Activated naive CD8-positive, alpha-beta T cell treated with anti-CD3 and anti-CD28 coated beads, Interleukin-2, amount 10 ng/mL, durations not matched to agents 7 days and 5 days (primary cell): ENCODE measurements at places on chromosomes 6 and 20. TPM values are rescaled to one million over a fixed set of nuclear protein-coding genes. Genes with fewer than 3 reads are reported as not detected.
A peak's percentile ranks its signal among the peaks of the same experiment; 100 is the strongest.

GRCh38 chr20:60352017-60352416 lies 393.8 kb downstream of the CDH26 start:
- H3K27me3 ChIP-seq: no peaks in the 10 kb centered on the region
- no peaks in the 10 kb centered on the region for H3K36me3 ChIP-seq
- no peak overlapping the region for H3K27ac ChIP-seq
- no peak for DNase-seq
- H3K4me3 ChIP-seq: no peak overlapping the region

- no peak overlapping the region for H3K27ac ChIP-seq
- no peaks in the 10 kb centered on the region for H3K27me3 ChIP-seq
- peaks cover 2% of the 10 kb centered on the region for H3K4me1 ChIP-seq
- DNase-seq: no peak
- H3K36me3 ChIP-seq: no peaks in the 10 kb centered on the region
- H3K4me3 ChIP-seq: no peak overlapping the region
These were observed 22.4 kb downstream of the SDCBP2 start for GRCh38 chr20:1306316-1307135.

GRCh38 chr6:32833664-32834063 lies 4.9 kb downstream of the TAP2 start:
- peak overlapping the region; percentile 29 for H3K4me3 ChIP-seq
- H3K27me3 ChIP-seq: no peaks in the 10 kb centered on the region
- H3K36me3 ChIP-seq: peaks cover 66% of the 10 kb centered on the region
- H3K4me1 ChIP-seq: peaks cover 58% of the 10 kb centered on the region
- no peak for DNase-seq
- H3K27ac ChIP-seq: peak overlapping the region; percentile 39

DNA sequence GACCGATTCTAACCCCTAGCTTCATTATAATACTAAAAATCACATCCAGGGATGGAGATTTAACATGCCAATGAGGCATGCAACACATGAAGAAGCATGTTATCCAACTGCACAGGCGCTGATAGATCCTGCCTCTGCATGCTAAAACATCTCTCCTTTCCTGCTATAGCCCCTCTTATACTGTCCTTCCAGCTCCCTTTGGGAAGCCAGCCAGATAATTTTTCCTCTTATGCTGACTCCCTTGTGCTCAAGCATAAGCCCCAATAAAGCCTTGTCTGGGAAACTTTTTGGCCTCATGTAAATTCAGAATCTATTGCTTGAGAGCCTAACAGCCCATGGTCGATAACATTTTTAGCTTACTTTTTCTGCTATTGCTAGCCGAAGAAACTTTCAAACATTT lies 404.3 kb downstream of the EPM2A start:
- no peak for DNase-seq
- H3K36me3 ChIP-seq: no peaks in the 10 kb centered on the region
- no peak overlapping the region for H3K27ac ChIP-seq
- H3K4me1 ChIP-seq: no peaks in the 10 kb centered on the region

DNA sequence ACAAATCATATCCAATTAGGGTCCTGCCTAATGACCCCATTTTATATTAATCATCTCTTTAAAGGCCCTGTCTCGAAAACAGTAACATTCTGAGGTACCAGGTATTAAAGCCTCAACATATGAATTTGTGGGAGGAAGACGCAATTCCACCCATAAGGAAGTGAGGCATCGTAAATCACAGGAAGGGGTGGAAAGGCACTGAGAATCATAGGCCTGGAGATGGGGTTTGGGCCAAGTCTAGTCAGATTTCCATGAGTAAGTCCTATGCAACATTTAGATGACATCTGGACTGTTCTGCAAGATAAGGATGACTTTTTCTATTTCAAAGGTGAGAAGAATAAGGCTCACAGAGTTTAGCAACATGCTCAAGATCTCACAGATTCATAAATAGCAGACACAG lies 534.0 kb downstream of the KHDRBS2 start:
- no peaks in the 10 kb centered on the region for H3K4me1 ChIP-seq
- H3K36me3 ChIP-seq: no peaks in the 10 kb centered on the region
- H3K27me3 ChIP-seq: no peaks in the 10 kb centered on the region
- DNase-seq: no peak
- H3K4me3 ChIP-seq: no peak overlapping the region
- no peak overlapping the region for H3K27ac ChIP-seq

DNA sequence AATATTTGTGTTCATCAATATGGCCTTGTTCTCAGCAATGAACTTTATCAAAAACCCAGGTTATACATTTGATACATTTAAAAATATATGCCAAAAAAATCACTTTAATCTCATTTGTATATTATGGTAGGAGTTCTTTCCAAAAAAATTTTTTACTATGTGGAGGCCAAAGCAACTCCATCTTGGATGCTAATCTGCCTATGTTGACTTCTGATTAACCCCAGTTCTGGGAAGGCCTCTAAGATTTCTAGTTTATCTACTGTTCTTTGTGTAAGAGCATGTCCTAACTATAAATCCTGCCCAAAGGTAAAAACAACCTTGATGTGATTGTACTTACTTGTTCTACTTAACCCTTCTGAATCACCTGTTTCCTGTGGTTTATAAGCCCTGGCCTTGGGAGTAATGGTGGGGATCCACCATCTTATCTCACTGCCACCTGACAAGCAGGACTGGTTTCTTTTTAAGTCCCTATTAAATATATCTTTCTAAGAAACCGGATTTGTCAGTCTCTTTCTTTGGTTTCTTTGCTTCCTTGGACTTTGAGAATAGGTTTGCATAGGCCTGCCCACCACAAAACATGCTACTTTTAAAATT lies 46.7 kb downstream of the RNGTT start:
- H3K27ac ChIP-seq: peak overlapping the region; percentile 21
- H3K36me3 ChIP-seq: peaks cover 28% of the 10 kb centered on the region
- no peak for DNase-seq
- no peaks in the 10 kb centered on the region for H3K27me3 ChIP-seq
- H3K4me3 ChIP-seq: peak overlapping the region; percentile 32

GRCh38 chr6:3683331-3683730 lies 68.2 kb downstream of the PXDC1 start:
- no peak for DNase-seq
- H3K4me1 ChIP-seq: peaks cover 1% of the 10 kb centered on the region
- H3K27me3 ChIP-seq: no peaks in the 10 kb centered on the region
- no peak overlapping the region for H3K4me3 ChIP-seq
- H3K36me3 ChIP-seq: no peaks in the 10 kb centered on the region
- no peak overlapping the region for H3K27ac ChIP-seq

DNA sequence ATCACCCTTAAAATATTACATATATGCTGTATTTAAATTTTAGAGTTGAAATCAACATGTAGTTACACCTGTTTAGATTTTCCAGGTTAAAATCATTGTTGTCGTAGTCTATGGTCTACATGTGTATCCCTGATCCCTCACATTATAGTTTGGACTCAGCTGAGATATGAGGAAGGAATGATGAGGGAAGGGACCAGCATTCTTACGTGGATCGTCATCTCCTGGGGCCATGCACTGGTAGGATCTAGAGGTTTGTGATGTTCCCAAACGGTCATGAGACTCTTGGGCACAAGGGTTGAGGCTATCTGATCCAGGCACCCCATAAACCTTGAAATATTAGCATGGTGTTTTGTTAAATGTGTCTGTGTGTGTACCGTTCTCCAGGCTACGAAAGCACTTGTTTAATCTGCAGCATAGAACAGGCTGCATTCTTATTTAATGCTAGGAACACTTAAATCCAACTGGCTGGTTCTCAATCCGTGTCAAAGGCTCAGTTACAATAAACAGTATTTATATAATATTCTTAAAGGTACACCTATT lies 55.4 kb downstream of the IPCEF1 start:
- no peak overlapping the region for H3K27ac ChIP-seq
- no peak for DNase-seq
- H3K4me3 ChIP-seq: no peak overlapping the region
- H3K4me1 ChIP-seq: peaks cover 16% of the 10 kb centered on the region

GRCh38 chr20:47775841-47776240 lies 9.4 kb downstream of the SULF2 start:
- no peak overlapping the region for H3K27ac ChIP-seq
- H3K4me3 ChIP-seq: no peak overlapping the region
- peaks cover 8% of the 10 kb centered on the region for H3K27me3 ChIP-seq
- H3K36me3 ChIP-seq: no peaks in the 10 kb centered on the region
- no peak for DNase-seq

DNA sequence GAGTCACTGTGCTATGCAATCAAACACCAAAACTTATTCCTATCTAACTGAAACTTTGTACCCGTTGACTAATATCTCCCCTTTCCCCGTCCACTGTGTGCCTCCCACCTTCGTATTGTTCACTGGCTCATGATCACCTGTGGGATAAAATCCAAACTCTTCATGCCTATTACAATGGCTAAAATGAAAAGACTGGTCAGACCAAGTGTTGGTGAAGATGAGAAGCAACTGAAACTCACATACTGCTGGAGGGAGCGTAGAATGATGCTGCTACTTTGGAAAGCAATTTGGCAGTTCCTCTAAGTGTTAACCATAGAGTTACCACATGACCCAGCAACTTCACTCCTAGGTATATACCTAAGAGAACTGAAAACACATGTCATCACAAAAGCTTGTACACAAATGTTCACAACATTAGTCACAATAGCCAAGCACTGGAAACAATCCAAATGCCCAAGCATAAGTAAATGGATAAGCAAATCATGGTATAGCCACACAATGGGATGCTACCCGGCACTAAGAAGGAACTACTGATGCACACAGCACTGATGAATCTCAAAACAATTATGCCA lies 13.1 kb downstream of the RPS10 start:
- H3K27ac ChIP-seq: no peak overlapping the region
- peaks cover 19% of the 10 kb centered on the region for H3K36me3 ChIP-seq
- H3K4me3 ChIP-seq: no peak overlapping the region
- DNase-seq: no peak
- H3K27me3 ChIP-seq: no peaks in the 10 kb centered on the region
- H3K4me1 ChIP-seq: peaks cover 3% of the 10 kb centered on the region

AKAP12 gene
- total RNA-seq: 0.11 TPM

TRIM31 gene
- total RNA-seq: not detected

DNA sequence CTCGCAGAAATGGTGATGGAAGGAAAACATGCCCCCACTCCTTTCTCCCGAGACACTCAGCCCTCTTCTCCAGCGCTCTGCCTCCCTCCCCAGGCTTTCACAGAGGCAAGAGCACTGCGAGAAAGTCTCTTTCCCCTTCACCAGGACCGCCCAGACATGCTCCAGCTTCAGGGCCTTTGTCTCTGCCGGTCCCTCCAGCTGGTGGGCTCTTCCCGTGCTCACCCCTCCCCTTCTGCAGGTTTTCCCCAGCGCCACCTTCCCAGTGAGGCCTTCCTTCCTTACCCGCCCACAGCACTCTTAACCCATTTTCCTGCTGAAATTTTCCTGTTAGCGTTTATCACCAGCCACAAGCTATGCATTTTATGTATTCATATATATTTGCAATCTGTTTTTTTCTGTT lies 86.2 kb downstream of the TFAP2C start:
- H3K36me3 ChIP-seq: no peaks in the 10 kb centered on the region
- DNase-seq: no peak
- H3K4me3 ChIP-seq: no peak overlapping the region

DNA sequence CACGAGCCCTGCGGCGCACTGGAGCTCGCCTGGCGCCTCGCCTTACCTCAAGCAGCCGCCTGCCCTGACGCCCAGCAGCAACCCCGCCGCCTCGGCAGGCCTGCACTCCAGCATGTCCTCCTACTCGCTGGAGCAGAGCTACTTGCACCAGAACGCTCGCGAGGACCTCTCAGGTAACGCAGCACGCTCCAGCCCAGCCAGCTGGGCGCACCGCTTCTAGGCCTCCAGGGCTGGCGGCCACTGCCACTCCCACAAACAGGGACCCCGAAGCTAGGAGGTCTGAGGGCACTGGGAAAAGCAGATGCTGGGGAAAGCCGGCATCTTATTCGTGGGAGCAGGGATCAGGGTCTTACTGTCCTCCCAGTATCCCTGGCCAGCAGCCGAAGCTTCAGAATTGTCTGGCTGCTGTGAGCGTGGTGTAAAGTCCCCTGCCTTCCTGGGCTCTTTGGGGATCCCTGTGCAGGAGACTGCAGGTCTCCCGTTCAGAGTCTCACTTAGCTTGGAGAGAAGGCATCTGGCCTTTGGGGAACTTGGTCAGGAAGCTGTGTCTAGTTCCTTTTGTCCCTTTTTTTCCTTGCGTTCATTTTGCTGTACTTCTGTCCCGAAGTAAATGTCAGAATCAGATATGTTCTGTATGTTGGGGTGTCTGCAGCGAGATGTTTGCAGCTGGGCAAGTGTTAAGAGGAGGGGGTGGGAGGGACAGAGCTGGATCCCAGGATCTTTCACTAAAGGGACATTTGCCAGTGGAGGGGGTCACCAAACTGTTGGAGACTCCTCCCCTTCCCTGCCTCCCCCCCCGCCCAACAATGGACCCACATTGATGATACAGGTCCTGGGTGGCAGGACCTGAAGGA lies 1.8 kb downstream of the FOXF2 start:
- H3K27ac ChIP-seq: no peak overlapping the region
- DNase-seq: no peak
- H3K4me3 ChIP-seq: no peak overlapping the region
- peaks cover 7% of the 10 kb centered on the region for H3K4me1 ChIP-seq

PTK7 gene
- 1.9 TPM for total RNA-seq

GRCh38 chr6:34496103-34496685 lies 30.3 kb downstream of the PACSIN1 start:
- peaks cover 9% of the 10 kb centered on the region for H3K27me3 ChIP-seq
- H3K36me3 ChIP-seq: no peaks in the 10 kb centered on the region
- H3K4me3 ChIP-seq: no peak overlapping the region
- H3K27ac ChIP-seq: no peak overlapping the region

SLC26A8 gene
- not detected for total RNA-seq

DNA sequence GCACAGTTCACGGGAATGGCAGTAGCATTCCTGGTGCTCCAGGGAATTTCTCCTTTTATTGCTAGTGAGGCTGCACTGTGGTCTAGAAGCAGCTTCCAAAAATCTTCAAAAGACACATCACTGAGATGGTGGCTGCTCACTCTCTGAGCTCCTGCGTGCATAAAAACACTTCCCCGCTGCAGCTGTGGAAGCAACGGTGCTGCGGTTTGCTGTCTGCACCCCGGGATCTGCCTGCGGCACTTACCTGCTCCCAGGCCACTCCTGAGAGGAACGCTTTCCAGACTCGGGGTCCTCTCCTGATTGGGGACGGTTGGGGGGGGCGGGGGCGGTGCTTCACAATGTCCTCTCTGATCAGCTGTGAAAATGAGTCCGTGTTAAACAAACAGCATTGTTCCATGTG lies 77.9 kb downstream of the TMEM242 start:
- H3K4me3 ChIP-seq: no peak overlapping the region
- DNase-seq: no peak
- peaks cover 10% of the 10 kb centered on the region for H3K4me1 ChIP-seq

- DNase-seq: peak; percentile 86
- no peaks in the 10 kb centered on the region for H3K36me3 ChIP-seq
- peak overlapping the region; percentile 43 for H3K4me3 ChIP-seq
- H3K27me3 ChIP-seq: peaks cover 44% of the 10 kb centered on the region
- H3K4me1 ChIP-seq: peaks cover 7% of the 10 kb centered on the region
These were observed 9.5 kb upstream of the AHCY start for GRCh38 chr20:34312544-34313217.
